ENCODE measurements at places on chromosomes 1 and 21.

- DNase-seq = peak; percentile 6
These were observed 44.7 kb upstream of the GOLT1A start for GRCh38 chr1:204258213-204259115.

DNA sequence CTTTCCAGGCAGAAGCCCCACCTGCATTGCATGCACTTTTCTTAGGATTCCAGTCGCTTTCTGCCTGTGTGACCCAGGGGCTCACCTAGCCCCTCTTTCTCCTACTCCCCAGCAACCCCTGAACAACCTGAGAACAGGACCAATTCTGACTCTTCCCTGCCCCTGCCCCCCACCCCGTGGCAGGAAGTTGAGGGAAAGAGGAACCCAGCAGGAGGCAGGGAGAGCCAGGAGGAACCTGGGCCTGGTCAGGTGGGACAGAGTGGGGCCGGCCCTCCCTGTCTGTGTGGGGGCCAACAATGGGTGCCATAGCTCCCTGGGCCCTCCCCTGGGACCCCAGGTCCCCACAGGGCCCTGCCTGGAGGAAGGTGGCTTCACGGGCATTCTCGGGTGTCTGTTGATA is 6.1 kb downstream of the BMP8A start:
- DNase-seq = no peak

DNA sequence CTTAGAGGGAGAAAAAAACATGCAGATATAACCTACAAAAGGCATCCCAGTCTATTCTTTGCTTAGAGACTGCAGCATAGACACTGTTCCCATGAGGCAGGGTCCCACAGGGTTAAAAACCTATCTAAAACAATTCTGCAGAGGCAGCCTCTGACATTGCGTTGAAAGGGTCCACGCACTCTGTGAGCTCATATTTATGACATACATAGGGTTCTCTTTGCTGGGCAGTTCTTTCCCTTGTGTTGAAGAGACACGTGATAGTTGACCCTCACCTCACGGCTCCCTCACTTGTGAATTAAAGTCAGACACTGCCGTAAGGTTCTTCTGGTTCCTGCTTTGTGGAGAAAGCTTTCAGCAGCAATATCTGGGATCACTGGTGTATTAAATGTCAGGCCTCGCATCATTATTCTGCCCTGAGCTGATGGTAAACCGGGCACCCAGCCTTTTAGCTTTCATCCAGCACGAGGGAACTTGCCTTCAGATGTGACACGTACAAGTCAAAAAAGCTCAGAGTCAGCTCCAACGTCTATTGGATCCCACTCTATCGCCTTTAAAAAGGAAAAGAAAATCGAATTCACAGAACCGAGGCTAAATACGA is 52.8 kb upstream of the HNRNPU start:
- no peak for DNase-seq

DNA sequence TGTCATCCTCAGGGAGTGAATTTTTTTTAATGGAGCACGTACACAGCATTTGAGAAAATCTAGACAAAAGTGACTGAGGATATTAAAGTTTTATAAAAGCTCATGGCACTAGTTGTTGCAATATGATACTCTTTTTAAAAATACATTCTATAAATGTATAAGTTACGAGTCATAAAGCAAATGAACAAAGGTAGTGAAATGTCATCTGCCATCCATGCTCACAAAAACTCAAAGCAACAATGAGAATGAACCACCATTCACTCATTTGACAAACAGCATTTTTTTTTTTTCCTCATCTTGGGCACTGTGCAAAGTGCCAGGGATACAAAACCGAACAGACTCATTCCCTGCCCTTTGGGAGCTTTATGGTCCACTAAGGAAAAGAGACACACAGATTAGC is 38.7 kb downstream of the GPR137B start:
- no peak for DNase-seq

DNA sequence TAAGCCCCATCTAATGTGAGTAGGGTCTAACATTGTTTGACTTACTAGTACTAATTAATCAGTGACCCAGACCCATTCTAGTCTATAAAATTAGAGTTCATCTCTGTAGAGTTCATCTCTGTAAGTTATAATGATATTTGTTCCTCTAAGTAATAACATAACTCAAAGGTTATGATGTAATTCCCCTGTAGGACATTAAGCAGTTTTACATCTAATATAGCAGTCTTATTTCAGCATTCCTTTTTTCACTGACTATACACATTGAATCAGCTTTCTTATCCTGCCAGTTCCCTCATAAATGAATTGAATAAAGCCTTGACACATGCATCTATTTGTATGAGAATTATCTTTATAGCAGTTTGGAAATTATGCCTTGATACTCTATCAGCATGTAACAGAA is 90.9 kb downstream of the SH3GLB1 start:
- no peak for DNase-seq

DNA sequence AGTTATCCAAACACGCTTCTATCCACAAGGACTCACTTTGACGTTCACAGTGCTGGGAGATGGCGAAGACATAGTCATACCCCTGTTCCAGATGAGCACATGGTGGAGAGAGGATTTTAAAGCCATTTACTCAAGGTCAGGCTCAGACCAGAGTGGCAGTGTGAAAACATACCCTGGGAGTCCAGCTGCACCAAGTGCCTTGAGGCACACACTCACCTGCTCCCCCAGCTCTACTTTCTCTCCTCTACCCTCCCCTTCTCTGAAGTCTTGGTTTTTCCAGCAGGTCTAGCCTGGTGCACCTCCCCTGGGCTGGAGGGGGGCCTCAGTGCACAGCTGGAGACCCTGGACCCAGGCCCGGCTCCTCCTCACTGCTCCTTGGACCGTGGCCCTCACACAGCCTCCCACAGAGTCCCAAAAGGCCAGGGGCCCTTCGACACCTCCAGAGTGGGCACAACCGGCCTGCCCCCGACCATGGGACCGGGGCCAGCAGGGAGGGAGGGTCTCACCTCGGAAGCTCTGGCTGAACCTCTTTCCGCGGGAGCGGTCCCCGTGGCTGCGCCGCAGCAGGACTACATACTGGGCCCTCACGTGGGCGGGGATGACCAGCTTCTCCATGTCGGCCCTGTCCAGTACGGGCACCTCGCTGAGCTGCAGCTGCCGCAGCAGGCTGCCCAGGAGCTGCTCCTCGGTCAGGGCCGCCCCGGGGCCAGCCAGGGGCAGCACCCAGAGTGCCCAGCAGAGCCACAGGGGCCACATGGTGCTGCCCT is 452 bp downstream of the LEFTY2 start:
- DNase-seq = no peak

GRCh38 chr1:200351826-200352549 is 57.8 kb downstream of the ZNF281 start:
- peak; percentile 17 for DNase-seq

DNA sequence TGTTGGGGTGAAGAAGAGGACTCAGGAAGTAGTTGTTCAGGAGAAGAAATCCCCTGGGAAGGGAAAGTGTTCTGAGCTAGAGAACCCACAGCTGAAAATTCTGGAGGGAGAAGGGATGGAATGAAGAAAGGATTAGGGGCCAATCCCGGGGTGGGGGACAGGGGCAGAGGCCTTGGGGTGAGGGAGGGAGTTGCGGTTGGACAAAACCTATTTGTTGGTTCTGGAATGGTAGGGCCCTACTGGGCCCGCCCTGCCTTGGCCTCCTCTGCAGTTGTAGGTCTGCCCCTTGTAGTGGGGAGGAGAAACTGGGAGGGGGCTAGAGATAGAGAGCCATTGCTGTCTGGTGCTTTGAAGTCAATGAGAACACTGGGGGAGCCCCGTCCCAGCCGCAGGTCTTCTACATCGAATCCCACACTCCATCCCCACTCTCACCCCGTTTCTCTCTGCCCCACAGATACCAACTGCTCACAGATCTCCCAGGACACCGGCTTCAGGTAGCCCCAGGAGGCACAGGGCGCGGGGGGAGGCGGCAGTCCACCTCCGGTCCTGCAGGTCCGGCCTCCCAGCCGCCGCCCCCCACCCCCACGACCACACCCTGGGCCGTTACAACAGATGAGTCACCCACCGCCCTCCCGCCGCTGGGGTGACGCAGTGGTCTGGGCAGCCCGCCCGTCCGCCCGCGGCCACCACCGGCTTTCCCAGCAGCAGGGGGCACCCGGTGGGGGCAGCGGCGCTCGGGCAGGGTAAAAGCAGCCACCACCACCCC is 1.1 kb downstream of the TAGLN2 start:
- DNase-seq = peak; percentile 85

DNA sequence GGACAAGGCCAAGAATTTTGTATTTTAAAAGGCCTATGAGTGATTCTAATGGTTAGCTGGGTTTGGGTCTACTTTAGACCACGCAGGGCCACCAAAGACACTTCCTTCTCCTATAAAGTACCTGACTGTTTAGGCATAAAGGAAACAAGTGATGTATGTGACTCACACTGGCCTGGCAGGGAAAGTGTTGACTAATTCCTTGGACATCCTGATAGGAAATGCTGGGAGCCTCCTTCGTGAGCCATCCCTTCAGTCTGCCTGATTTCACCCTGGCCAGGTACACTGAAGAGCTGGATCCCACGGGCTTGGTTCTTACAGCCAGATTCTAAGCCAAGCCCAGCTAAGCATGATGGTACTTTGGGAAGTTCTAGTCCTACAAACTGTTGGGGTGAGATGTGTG is 100.5 kb upstream of the HMGB4 start:
- no peak for DNase-seq

- DNase-seq = no peak
These were observed 84.8 kb upstream of the MAP1LC3C start for GRCh38 chr1:242083742-242084141.

DNA sequence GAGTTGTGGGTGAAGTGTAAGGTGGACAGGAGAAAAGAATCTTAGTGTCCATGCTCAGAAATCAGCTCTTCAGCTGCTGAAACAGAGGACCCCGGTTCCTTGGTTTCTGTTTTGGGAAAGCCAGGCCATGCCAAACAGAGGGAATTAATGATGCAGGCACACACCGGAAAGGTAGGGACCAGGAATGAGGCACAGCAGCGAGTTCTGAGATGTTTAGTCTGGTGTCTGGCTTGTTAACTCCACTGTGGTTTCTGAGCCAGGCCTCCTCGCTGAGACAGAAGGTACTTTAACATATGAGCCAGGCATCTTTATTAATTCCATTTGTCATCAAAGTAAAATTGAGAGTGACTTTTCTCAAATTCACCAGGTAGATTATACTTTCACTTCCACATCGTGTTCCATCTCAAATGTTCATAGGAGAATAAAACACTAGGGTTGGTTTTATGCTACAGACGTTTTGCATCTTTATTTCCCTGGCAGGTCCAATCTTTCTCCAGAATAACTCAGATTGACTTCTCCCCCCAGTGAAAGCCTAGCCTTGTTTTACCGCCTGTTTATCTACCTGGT is 23.5 kb downstream of the LRRC8D start:
- DNase-seq = peak; percentile 42

GRCh38 chr1:160260406-160261382 is 1.7 kb downstream of the DCAF8 start:
- peak; percentile 15 for DNase-seq

DNA sequence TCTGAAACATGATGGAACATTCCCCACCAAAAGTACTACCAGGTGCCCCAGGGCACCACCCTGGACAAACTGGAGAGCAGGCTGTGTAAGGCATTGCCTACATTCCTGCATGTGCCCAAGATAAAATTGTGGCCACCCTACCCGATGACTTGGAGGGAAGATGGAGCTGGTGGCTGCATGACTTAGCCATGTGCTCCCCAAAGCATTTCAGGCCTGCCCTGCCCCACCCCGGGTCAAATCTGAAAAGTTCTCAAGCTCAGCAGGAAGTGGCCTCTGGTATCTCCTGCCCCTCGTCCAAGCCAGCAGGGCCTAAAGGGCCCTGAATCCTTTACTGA is 8.5 kb downstream of the CD2 start:
- DNase-seq = no peak

- no peak for DNase-seq
These were observed 8.3 kb downstream of the ATAD3B start for GRCh38 chr1:1479547-1480487.

DNA sequence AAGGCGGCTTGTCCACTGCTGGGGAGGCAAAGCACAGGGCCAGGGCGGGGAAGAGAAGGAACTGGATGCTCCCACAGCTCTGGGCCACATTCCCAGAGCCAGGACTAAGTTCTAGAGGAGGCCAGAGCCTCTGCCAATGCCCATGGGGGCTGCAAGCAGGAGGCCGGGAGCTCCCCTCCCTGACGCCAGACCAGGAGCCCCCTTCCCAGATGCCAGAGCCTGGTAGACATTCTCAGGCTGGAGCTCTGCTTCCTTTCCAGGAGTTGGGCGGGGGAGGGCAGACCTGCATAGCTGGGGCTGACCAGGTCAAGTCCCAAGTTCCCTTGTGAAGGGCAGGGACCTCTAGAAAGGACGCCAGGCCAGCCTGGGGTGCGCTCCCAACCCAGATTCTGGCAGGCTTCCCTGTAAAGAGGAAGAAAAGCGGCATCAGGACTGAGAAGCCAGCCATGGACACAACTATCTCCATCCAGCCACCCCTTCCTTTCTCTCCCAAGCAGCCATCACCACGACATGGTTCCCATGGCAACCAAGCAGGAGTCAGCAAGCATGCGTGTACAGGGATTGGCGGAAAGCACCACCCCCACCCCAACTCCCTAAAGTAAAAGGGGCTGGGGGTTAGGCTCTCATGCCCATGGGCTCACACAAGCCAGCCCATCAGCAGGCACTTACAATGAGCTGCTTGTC is 13.4 kb downstream of the KIF21B start:
- no peak for DNase-seq

- no peak for DNase-seq
These were observed 108.0 kb downstream of the SDCCAG8 start for GRCh38 chr1:243363832-243364231.

DNA sequence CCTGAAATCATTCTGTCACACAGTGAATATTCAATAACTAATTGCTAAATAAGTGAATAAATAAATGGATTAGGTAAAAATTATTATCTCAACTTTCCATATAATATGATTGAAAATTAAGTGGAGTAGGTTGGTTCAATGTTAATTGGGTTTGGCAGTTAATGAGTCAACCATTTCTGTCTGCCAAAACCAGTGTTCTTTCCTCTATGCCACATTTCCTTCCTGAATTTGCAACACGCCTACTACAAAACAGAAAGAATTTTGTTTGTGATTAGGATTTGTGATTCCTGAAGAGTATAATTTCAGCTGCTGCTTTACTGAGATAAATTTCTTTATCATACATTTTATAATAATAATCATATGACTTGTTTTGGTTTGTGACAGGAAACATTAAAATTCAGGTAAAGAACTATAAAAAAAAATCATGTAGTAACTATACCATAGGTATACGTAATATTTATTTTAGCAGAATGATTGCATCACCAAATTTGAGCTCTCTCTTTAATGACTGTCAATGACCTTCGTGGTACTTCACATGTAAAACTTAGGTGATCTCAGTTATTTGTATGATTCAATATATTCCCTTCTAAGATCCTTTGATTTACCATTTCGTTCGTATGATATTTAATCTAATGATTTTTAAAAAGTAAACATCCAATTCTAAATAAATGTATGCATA is 241.3 kb downstream of the KCNT2 start:
- DNase-seq = no peak

DNA sequence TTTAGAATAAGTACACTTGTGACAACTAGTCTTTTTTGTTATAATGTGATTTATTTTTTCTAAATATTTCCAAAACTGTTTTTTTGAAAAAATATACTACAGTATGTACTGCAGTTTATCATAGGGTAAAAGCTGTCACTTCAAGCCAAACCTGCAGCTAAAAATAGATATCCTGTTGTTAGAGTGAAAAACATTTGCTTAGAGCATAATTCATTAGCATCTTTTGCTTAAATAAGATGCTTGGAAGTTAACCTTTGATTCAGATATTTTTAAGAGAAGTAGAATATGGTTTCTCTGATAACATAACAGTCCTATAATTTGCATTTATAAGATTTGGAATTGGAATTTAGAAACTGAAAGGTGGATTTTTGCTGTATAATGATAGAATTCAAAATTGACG is 21.5 kb downstream of the PRKACB start:
- DNase-seq = no peak

- peak; percentile 55 for DNase-seq
These were observed 11.8 kb upstream of the ZFP69B start for GRCh38 chr1:40438391-40439015.

GRCh38 chr1:158286487-158286886 is 3.2 kb upstream of the CD1C start:
- DNase-seq = no peak

Measured in CD4-positive, alpha-beta T cell treated with Interleukin-12 subunit alpha and Interleukin-12 subunit beta, for 1 hour (primary cell).